ENCODE measurements at places on chromosomes 3 and 15. TPM values are rescaled to one million over a fixed set of nuclear protein-coding genes. Genes with fewer than 3 reads are reported as not detected.

MYRIP gene
- total RNA-seq, result not detected

PSMD2 gene
- 298 TPM for total RNA-seq

TWF2 gene
- 74.2 TPM for total RNA-seq

FETUB gene
- 0.10 TPM for total RNA-seq

MKRN3 gene
- 1.6 TPM for total RNA-seq

LNP1 gene
- 0.67 TPM for total RNA-seq

GOLGA6L7 gene
- total RNA-seq, result not detected

NR1I2 gene
- not detected for total RNA-seq

ECE2 gene
- total RNA-seq, result not detected

CISH gene
- 0.57 TPM for total RNA-seq

GNAT1 gene
- total RNA-seq, result not detected

HGD gene
- total RNA-seq, result 22.1 TPM

BNC1 gene
- 0.72 TPM for total RNA-seq

UCN2 gene
- 8.9 TPM for total RNA-seq

ESYT3 gene
- total RNA-seq, result 1.2 TPM

ISL2 gene
- 3.5 TPM for total RNA-seq

NUDT16 gene
- total RNA-seq, result 9.2 TPM

NDUFB4 gene
- 215 TPM for total RNA-seq

C3orf18 gene
- 2.1 TPM for total RNA-seq

PLIN1 gene
- total RNA-seq, result 0.17 TPM

FANCD2OS gene
- total RNA-seq, result not detected

SYNPR gene
- total RNA-seq, result not detected

All from A549 treated with Mapracorat at 1 μM for 4 hours (cell line).